ENCODE measurements at places on chromosomes 16 and 17.

DNA sequence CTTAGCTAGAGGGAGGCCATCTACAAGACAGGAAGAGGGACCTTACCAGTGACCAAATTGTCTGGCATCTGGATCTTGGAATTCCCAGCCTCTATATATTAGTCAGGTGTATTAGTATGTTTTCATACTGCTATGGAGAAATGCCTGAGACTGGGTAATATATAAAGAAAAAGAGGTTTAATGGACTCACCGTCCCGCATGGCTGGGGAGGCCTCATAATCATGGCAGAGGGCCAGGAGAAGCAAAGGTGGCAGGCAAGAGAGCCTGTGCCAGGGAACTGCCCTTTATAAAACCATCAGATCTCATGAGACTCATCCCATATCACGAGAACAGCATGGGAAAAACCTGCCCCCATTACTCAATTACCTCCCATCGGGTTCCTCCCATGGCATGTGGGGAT, 500.2 kb downstream of the SHISA9 start:
- DNase-seq = no peak

DNA sequence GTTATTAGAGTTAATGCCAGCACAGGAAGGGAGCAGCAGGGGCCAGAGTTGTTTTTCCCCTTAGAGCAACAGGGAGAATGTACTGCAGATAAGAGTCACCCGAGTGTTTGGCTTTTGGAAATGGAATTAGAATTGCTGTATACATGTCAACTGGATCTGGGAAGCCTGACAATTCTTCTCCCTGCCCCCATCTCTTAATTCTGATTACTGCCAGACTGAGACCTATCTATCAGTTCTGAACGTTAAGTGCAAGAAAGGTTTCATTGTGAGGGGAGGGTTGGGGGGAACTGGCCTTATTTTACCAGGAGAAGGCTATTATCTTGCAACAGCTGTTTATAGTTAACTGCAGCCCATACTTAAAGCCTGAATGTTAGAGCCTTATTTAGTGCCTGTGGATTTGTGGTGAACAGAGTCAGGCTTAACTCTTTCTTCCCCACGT, 424.5 kb upstream of the CDH11 start:
- no peak for DNase-seq

DNA sequence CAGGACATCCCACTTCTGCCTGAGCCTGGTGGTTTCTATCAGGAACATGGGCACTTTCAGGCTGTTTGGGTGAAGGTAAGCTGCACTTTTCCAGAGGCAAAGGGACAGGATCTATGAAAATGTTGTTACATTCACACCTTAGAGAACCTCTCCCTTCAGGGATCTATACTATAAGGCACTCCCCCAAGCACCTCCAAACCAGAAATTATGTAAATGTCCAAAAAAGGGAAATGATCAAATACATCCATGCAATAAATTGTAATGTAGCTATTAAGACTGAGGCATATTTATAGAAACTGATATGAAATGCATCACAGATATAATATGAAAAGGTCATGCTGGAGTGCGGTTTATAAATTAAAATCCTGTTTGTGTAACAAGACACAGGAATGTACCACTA, 23.3 kb upstream of the COG7 start:
- no peak for DNase-seq

DNA sequence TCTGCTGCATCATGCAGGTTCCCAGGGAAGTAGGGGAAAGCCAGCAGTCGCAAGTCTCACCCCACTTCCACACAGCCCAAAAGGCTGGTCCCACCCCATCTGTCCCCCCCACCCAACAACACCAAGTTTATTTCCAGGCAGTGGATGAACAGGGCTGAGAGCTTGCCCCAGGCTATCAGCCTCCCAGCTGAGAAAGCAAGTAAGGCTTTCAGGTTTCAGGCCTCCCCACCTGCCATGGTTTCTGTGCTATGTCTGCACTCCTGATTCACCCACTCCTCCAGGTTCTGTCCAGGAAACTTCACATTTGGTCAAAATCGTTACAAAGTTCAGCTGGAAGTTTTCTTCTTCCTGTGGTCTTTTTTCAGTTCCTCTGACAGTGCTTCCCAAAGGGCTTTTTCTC, 97.5 kb upstream of the HS3ST3A1 start:
- no peak for DNase-seq

- DNase-seq = no peak
Observed at GRCh38 chr17:50560931-50561745, 623 bp downstream of the CACNA1G start.

- DNase-seq = no peak
Observed at GRCh38 chr17:57727630-57728175, 17.4 kb downstream of the CCDC182 start.

- DNase-seq = no peak
Observed at GRCh38 chr17:42526031-42526444, 10.0 kb upstream of the NAGLU start.

DNA sequence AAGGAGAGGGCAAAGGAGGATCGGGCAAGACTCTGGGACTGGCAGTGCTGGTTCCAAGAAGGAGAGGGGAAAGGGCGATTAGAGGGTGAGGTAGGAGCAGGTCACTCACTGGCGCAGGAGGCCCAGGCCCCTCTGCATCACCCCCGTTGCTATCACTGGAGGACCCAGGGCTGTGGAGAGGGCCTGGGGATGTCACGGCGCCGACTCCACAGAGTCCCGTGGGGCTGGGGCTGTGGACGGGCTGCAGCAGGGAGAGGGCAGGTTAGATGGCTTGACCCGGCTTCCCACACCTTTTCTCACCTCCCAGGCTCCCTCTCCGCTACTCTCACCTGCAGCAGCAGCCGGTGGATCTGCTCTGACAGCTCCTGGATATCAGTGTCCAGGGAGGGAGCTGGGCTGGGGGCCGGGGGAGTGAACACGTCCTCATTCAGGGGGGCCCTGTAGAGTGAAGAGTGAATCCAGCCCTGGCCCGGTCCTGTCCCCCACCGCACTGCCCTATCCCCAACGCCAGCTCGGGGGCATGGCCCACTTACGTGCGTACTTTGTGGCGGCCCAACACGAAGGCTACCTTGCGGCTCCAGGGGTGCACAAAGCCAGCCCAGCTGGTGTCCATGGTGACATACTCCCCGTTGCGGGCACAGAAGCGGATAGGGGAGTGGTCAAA, 4.9 kb downstream of the PER1 start:
- no peak for DNase-seq

DNA sequence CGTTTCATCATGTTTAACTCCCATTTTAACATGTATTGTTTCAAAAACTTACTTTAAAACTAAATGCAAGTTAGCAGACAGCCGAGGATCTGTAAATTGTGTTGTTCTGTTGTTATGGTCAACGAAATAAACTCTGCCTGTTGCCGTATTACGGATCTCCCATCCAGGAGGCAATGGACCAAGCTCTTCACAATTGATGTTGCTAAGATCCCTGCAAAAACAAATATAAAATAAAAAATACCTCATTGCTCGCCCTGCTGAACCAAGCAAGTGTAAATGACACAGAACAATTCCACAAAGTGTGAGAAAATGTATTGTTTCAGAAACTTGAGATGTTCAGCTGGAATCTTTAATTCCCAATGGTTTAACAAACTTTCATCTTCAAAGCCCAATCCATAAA, 65.0 kb downstream of the CEP95 start:
- DNase-seq = no peak

GRCh38 chr17:26807024-26807423, 486.9 kb upstream of the WSB1 start:
- DNase-seq = no peak

- DNase-seq = no peak
Observed at GRCh38 chr17:43151880-43152456, 19.0 kb upstream of the NBR1 start.

- DNase-seq = no peak
Observed at GRCh38 chr16:80277182-80277581, 263.6 kb upstream of the DYNLRB2 start.

DNA sequence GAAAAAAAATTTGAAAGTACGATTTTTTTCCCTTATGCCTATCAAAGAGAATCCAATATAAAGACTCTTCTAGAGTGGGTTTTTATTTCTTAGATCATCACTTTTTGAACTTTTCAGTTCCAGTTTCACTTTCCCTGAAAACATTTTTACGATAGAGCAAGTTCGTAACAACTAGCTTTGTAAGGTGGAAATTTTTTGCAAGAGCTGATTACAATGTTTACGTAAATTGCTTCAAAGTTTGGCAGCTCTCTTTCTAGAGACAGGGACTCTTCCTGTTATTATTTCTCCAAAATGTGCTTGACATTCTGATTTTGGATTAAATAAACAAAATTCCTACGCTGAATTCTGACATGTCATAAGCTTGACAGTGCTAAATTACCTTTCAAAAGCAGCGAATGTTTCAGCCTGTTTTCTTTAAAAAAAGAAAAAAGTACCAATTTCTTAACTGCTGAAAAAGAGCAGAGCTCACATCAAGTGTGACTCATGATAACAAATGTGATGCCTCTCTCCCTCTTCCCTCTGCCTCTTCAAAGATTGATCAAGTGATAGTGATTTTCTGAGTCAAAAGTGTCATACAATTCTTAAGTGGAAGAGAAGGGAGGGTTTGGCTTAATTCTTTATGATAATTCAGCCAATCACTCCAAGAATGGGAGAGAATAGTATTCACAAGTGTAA, 175.2 kb downstream of the KCNJ2 start:
- DNase-seq = no peak

DNA sequence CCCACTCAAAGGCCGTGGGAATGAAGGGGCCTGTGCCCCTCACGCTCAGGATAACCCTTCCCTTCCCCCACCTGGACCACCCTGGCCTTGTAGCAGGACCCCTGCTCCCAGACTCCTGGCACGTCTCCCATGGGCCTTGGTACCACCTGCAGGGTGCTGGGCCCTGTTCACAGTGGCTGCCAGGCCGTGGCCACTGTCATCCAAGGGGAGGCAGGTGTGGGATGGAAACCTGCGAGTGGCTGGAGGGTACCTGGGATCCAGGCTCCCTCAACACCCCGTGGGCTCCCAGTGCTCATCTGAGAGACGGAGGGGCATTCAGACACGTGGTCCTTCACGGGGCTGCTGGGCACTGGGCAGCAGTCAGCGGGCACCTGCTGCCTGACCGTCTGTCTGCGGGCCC, 75.6 kb upstream of the CIBAR2 start:
- no peak for DNase-seq

DNA sequence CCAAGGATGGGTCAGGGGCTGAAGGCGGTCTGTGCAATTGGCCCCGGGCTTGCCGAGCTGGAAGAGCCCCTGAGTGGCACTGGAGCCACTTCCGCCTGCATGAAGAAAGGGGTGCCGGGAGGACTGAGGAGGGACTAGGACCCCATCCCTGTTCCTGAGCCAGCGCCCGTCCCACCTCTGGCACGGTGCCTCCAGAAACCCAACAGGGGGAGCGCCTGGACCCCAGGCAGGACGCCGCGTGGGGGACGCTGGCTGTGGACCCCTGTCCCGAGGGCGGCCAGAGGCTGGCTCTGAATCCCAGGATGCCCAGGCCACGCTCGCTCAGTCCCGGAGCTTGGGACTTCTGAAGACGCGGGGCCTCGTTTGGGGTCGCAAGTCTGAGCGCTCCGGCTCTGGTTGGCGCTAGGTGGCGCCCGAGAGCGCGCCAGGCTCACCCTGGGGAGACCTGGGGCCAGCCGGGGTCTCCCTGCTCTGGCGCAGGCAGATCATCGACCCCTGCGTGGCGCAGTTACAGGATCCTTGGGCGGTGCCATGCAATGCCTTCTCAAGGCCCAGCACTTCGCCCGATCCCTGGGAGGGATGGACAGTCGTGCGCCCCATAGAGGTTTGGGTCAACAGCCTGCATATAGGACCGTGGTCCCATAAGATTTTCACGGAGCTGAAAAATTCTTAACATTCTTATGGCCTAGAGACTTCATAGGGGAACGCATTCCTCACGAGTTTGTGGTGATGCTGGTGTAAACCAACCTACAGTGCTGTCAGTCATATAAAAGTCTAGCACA, 58.5 kb upstream of the CREBBP start:
- peak; percentile 37 for DNase-seq

DNA sequence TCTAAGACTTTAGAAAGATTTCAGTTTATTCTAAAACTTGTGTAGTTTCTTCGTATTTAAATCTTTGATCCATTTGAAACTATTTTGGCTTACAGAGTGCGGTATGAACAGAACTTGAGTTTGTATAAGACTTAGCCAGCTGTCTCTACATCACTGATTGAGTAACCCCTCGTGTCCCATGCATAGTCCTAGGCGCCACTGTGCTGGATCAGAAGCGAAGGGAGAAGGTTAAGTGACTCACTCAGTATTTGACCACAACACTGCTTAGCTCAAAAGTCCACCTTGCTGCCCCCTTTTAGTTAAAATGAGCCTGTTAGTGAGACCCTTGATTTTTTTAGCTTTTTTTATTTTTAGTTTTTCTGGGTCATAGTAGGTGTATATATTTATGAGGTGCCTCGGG, 28.4 kb downstream of the CD300LB start:
- DNase-seq = no peak

DNA sequence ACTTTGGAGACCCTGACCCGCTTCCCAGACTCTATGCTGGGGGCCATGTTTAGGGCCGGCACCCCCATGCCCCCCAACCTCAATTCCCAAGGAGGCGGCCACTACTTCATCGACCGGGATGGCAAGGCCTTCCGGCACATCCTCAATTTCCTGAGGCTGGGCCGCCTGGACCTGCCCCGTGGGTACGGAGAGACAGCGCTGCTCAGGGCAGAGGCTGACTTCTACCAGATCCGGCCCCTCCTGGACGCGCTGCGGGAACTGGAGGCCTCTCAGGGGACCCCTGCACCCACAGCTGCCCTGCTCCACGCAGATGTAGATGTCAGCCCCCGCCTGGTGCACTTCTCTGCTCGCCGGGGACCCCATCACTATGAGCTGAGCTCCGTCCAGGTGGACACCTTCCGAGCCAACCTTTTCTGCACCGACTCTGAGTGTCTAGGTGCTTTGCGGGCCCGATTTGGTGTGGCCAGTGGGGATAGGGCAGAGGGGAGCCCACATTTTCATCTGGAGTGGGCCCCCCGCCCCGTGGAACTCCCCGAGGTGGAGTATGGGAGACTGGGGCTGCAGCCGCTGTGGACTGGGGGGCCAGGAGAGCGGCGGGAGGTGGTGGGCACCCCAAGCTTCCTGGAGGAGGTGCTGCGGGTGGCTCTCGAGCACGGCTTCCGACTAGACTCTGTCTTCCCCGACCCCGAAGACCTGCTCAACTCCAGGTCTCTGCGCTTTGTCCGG, 1.1 kb downstream of the KCTD11 start:
- DNase-seq = no peak

DNA sequence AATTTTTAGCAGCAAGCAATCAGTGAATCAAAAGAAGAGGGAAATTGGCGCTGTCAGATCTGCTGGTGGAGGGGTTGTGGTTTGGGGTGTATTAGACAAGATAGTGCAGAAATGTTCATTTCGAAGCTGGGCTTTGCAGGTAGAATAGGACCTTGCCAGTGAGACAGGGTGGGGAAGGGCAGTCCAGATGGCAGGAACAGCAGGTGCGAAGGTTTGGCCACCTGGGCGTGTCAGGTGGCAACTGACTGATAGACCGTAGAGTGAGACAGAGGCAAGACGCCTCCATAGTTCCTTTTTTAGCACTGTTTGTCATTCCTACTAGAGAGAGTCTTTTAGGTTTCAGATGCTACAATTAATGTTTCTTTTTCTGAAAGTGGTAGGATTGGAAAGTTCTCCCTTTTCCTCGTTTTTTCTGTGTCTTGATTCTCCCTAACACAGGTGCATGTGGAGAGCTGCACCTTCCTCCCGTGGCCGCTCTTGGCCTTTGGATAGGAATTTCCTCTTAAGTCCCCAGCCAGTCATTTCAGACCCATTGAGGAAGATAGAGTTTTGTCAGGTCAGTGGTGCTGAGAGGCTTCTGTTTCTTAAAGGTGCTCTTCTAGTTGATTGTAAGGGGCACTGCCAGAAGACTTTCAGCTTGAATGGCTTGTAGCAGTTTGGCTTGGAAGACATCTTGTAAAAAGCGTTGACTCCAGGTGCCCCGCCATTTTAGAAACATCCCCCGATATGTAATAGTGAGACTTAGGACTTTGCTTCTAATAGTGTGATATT, 315.6 kb downstream of the SNX29 start:
- no peak for DNase-seq

- DNase-seq = no peak
Observed at GRCh38 chr17:76416899-76417298, 32.5 kb downstream of the SPHK1 start.

Measured in NCI-H2081 (cell line).